ENCODE measurements at places on chromosomes 16 and 17.

- peak; percentile 48 for DNase-seq
These were observed 530 bp downstream of the PCGF2 start for GRCh38 chr17:38747463-38748148.

DNA sequence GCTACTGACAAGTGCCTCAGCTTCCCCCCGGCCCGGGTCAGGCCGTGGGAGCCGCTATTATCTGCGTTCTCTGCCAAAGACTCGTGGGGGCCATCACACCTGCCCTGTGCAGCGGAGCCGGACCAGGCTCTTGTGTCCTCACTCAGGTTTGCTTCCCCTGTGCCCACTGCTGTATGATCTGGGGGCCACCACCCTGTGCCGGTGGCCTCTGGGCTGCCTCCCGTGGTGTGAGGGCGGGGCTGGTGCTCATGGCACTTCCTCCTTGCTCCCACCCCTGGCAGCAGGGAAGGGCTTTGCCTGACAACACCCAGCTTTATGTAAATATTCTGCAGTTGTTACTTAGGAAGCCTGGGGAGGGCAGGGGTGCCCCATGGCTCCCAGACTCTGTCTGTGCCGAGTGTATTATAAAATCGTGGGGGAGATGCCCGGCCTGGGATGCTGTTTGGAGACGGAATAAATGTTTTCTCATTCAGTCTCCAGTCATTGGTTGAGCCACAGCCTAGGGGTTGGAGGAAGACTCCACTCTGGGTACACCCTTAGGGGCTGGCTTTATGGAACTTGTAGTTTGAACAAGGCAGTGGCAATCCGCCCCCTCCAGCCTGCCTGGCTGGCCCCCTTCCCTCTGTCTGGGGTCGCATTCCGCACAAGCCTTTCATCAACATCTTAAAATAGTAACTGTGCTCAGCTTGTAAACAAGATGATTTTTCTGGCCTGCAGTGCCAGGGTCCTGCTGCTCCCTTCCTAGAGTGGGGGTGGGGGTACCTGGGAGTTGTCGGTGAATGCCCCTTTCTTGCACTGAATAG, 4.1 kb downstream of the SYNGR2 start:
- DNase-seq: peak; percentile 54

GRCh38 chr17:60506312-60506711, 19.7 kb downstream of the APPBP2 start:
- peak; percentile 88 for DNase-seq

DNA sequence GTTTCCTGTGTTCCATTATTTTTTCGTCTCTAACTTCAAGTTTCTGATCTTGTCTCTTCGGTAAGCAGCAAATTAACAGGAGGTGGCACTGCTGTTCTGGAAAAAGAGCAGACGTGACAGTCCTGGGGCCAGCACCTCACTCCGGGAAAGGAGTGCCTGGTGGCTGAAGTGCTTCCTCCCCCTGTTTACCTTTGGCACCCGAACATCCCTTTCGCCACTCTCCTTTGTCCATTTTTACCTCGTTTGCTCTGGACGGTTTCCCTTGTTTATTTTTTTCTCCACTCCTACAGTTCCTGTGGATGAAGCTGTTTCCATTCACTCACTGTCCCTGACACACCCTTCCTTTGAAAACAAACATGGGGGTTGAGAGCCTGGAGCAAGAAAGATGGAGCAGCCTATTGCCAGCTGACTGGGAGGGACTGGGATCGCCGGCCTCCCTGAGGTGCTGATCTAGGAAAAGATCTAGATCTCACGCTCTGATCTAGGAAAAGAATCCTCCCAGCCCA, 12.6 kb downstream of the SAP30BP start:
- peak; percentile 32 for DNase-seq

DNA sequence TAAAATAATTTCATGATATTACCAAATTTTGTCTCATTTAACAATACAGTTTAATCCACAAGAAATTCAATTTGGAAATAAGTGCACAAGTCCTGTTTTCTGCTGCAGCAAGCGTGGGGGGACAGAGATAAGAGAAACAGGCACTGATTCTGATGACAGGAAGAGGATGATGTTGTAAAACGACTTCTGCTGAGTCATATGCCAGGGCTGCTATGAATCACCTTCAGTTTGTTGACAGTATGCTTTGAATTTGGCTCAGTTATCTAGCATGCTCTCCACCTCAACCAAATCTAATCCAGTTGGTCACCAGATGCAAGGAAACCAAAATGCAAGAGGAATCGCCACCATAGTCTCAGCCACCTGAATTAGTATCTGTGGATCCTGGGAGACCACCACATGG, 244.1 kb upstream of the MON1B start:
- peak; percentile 82 for DNase-seq

DNA sequence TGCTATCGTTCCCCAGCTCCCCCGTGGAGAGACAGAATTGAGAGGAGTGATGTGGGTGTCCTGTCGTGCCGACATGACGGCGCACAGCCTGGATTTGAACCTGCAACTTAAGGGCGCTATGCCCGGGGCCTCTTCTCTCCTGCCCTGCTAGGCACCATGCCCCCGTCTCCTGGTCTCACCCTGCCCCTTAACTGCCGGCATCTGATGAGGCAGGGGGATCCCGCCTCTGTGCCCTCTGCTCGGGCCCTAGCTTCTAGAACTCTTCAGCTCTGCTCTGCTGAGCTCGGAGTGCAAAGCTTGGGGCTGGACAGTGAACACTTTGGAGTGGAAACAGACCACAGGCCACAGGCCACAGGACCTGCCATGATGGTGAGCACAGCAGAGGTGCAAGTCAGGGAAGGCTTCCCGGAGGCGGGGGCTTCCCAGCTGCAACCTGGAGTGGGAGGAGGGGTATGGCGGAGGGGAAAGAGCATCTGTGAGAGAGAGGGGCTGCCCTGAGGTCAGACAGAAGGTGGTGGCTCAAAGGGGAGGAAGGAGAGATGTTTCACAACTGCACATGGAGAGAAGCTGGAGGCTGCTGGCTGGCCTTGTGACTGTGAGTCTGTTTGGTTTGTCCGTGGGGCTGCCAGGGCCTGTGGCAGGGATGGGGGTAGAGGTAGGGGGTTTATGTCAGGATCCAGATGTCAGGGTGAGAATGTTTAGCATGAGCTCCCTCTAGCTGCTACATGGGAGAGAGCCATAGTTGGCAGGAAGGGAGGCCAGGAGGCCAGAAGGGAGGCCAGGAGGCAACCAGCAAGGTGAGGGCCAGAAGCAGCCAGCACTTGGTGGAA, 107.8 kb downstream of the CRLF3 start:
- peak; percentile 32 for DNase-seq

DNA sequence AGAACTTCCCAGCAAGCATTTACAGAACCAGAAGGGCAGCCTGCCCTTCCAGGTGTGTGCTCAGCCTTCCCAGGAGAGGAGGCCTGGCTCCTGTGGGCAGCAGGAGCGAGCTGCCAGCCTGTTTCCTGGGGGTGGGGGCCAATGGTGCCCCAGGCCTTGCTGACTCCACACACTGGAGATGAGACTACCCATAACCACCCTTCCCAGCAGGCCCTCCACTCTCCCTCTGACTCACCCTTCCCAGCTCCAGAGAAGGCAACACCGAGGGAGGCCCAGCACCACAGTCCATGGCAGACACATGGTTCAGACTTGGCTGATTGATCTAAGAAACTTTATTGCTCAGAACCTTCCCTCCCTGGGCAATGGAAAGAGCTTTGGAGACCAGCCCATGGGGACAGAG, 1.8 kb upstream of the PRSS53 start:
- peak; percentile 30 for DNase-seq

DNA sequence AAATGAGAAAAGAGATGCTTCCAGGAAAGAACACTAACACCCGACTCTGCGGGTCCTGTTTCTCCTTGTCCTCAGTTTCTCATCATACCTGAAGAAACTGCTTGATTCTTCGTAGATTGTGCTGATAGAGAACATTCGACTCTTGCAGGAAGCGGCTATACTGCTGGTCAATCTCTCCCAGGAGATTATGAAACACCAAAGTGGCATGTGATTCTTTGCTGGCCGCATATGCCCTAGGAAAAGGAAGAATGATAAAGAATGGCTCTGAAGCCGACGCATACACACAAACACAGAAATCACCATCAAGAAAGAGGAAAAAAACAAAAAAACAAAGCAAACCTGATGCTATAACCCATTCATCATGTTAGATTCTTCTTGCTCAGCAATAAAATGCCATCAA, 41.8 kb downstream of the STAT3 start:
- DNase-seq: no peak

GRCh38 chr17:82300707-82301270, 16.6 kb downstream of the CD7 start:
- peak; percentile 58 for DNase-seq

GRCh38 chr16:19735074-19735867, 17.2 kb downstream of the IQCK start:
- DNase-seq: no peak

GRCh38 chr16:30533748-30534367, 800 bp downstream of the ZNF747 start:
- DNase-seq: no peak
